ENCODE measurements at places on chromosomes 16 and 17. TPM values are rescaled to one million over a fixed set of nuclear protein-coding genes. Genes with fewer than 3 reads are reported as not detected.

- no peaks in the 10 kb centered on the region for H3K4me1 ChIP-seq
- no peak overlapping the region for H3K27ac ChIP-seq
- no peaks in the 10 kb centered on the region for H3K27me3 ChIP-seq
- DNase-seq, result no peak
These were observed 96.8 kb downstream of the BRIP1 start for GRCh38 chr17:61766520-61766919.

- no peak for DNase-seq
- H3K27me3 ChIP-seq, result no peaks in the 10 kb centered on the region
- H3K4me3 ChIP-seq, result no peak overlapping the region
These were observed 47.7 kb downstream of the ADAMTS18 start for GRCh38 chr16:77386831-77387814.

- H3K27ac ChIP-seq, result no peak overlapping the region
- H3K36me3 ChIP-seq, result no peaks in the 10 kb centered on the region
- H3K4me3 ChIP-seq, result no peak overlapping the region
- no peak for DNase-seq
These were observed 319.8 kb upstream of the GOT2 start for GRCh38 chr16:59053911-59054310.

ADGRG3 gene
- 1.8 TPM for total RNA-seq

DNA sequence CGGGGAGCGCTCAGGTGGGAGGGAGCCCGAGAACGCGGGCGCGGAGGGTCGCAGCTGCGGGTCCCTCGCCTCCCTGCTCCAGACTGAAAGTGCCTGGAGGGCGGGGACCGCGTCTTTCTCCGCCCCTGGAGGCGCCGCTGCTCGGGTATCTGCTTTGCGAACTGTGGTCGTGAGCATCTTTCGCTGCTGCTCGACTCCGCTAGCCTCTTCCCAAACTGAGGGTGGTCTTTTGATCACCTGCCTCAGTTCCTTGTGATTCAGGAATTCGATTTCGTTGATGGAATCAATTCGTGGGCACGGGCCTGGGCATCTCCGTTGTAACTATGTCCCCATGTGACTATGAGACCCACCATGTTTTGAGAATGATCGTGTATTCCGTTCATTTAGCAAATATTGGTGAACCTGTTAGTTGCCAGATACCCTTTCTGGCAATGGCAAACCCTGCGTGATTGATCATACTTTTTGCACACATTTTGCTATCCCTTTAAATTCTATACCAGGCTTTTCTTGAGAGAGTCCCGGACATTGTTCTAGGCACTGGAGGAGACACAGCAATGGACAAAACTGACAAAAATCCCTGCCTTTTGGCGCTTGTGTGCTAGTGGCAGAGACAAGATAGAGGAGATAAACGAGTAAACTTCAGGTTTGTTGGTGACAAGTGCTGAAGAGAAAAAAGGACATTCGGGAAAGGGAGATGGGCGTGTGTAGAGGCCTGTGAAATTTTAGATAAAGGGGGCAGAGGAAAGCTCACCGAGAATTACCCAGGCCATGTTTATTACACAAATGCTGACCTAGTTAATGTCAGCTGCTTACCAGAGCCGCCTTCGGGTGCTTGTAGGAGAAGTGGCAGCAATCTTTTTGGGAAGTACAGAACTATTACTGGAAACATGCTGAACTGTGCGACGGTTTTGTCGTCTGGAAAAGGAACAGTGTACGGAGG is 948 bp downstream of the UTP18 start:
- DNase-seq, result peak; percentile 41
- H3K4me3 ChIP-seq, result peak overlapping the region; percentile 89
- peaks cover 16% of the 10 kb centered on the region for H3K4me1 ChIP-seq

DNA sequence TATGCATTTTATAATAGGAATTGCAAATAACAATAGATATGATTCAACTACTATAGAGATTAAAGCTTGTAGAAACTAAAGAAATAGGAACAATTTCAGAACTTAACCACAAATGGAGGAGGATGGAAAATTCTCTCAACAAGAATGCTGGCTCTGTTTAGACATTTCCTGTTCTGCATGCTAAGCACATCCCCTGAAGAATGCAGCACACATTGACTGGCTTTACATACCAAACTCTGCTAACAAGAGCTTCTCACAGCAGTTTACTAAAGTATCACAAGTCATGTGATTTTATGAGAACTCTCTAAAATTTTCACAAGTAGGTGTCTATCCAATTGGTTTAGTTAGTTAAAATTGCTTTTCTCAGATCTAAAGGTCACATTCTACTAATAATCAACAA is 85.2 kb downstream of the SPAG9 start:
- H3K27me3 ChIP-seq, result no peaks in the 10 kb centered on the region
- no peak overlapping the region for H3K4me3 ChIP-seq
- no peak for DNase-seq
- peaks cover 2% of the 10 kb centered on the region for H3K4me1 ChIP-seq

DNA sequence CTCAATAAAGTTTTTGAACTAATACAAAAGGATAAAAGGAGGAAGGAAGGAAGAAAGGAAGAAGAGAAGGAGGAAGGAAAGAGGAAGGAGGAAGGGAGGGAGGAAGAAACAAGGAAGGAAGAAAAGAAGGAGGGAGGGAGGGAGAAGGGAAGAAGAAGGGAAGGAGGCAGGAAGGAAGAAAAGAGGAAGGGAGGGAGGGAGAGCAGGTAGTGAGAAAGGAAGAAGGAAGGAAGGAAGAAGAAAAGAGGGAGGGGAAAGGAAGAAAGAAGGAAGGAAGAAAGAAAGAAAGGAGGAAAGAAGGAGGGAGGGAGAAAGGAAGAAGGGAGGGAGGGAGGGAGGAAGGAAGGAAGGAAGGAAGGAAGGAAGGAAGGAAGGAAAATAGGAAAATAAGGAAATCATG is 263.8 kb upstream of the C16orf82 start:
- H3K4me3 ChIP-seq, result no peak overlapping the region
- H3K27me3 ChIP-seq, result no peaks in the 10 kb centered on the region
- DNase-seq, result no peak
- no peak overlapping the region for H3K27ac ChIP-seq

DNA sequence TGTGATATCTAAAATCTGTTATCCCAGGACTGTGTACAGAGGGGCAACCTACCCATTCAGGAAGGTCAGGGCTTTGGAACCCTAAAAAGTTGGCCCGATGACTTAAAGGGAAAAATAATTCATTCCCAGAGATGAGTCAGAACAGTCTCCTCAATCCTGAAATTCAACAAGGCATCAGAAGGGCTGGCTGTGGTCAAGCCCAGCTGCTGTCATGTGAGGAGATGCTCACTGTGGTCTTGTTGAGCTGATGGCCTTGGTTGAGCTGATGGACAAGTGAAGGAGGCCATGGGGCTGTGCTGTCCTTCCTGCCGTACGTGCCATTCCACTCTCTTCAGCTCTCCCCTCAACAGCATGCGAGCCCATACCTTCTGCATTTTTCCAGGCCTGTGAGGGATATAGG is 20.9 kb upstream of the DRG2 start:
- H3K27ac ChIP-seq, result no peak overlapping the region
- H3K4me1 ChIP-seq, result no peaks in the 10 kb centered on the region
- no peaks in the 10 kb centered on the region for H3K27me3 ChIP-seq
- H3K4me3 ChIP-seq, result no peak overlapping the region
- H3K36me3 ChIP-seq, result peaks cover 10% of the 10 kb centered on the region

- DNase-seq, result no peak
- no peaks in the 10 kb centered on the region for H3K4me1 ChIP-seq
- no peaks in the 10 kb centered on the region for H3K27me3 ChIP-seq
- no peak overlapping the region for H3K27ac ChIP-seq
These were observed 22.7 kb downstream of the TBX4 start for GRCh38 chr17:61474934-61475333.

DNA sequence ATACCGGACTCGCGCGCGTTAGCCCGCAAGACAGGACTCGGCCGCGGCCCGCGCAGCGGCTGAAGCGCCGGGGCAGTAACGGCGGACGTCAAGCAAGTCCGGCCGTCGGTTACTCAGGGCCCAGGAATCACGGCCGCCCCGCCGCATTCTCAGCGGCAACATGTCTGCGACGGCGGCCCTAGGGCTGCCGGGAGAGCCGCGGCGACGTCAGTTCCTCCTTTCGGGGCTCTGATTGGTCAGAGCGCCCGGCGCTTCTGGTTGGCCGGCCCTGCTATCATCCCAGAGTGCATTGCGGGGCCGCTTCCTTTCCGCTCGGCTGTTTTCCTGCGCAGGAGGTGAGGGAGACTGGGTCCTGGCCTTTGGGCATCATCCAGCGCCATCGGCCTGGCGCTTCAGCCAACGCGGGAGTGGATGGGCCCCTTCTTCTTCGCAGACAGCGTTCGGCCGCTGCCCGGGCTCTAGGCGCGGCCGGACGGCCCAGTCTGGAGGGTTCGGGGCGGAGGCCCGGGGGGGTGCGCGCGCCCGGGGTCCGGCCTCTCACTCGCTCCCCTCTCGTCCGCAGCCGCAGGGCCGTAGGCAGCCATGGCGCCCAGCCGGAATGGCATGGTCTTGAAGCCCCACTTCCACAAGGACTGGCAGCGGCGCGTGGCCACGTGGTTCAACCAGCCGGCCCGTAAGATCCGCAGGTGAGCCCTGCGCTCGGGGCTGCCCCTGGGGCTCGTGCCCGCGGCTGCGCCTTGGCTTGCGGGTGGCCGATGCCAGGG is at the start of gene RPL13:
Gene RPL13, plus strand, starts transcription at position 305 of the 764 bp plus-strand sequence. Its CDS starts 278 bp downstream, at position 583.
- H3K4me3 ChIP-seq, result peak within 1 kb of the TSS; percentile 80
- peak; percentile 96 for DNase-seq
- H3K27ac ChIP-seq, result peak within 1 kb of the TSS; percentile 96
- H3K27me3 ChIP-seq, result no peaks in the 10 kb centered on the region

- H3K27me3 ChIP-seq, result no peaks in the 10 kb centered on the region
- no peak overlapping the region for H3K4me3 ChIP-seq
- H3K36me3 ChIP-seq, result peaks cover 37% of the 10 kb centered on the region
- no peak for DNase-seq
- no peak overlapping the region for H3K27ac ChIP-seq
These were observed 71.8 kb downstream of the PLD6 start for GRCh38 chr17:17134051-17134956.

DNA sequence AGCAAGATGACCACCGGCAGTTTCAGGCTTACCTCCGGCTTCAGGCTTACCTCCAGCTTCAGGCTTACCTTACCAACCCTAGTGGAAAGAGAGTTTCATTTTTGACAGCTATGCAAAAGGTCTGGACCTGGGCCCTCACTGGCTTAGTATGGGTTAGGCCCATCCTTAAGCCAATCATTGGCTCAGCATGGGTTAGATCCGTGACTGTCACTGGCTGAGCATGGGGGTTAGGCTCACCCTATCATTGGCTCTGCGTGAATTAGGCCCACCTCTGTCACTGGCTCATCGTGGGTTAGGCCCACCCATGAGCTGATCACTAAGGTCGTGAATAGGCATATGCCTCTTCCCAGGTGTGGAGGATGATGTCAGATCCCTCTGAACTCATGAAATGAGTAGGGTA is 8.1 kb downstream of the NDE1 start:
- H3K27ac ChIP-seq, result no peak overlapping the region
- no peaks in the 10 kb centered on the region for H3K27me3 ChIP-seq
- no peak overlapping the region for H3K4me3 ChIP-seq
- H3K4me1 ChIP-seq, result no peaks in the 10 kb centered on the region
- H3K36me3 ChIP-seq, result no peaks in the 10 kb centered on the region

Data from kidney (tissue), 22 donors.